Esophagus muscularis mucosa (tissue), 4 donors: ENCODE measurements at places on chromosomes 3 and 15. TPM values are rescaled to one million over a fixed set of nuclear protein-coding genes. Genes with fewer than 3 reads are reported as not detected.

The ARRDC4 gene
- total RNA-seq, result 115 TPM

The GUCA1C gene
- not detected for total RNA-seq

DNA sequence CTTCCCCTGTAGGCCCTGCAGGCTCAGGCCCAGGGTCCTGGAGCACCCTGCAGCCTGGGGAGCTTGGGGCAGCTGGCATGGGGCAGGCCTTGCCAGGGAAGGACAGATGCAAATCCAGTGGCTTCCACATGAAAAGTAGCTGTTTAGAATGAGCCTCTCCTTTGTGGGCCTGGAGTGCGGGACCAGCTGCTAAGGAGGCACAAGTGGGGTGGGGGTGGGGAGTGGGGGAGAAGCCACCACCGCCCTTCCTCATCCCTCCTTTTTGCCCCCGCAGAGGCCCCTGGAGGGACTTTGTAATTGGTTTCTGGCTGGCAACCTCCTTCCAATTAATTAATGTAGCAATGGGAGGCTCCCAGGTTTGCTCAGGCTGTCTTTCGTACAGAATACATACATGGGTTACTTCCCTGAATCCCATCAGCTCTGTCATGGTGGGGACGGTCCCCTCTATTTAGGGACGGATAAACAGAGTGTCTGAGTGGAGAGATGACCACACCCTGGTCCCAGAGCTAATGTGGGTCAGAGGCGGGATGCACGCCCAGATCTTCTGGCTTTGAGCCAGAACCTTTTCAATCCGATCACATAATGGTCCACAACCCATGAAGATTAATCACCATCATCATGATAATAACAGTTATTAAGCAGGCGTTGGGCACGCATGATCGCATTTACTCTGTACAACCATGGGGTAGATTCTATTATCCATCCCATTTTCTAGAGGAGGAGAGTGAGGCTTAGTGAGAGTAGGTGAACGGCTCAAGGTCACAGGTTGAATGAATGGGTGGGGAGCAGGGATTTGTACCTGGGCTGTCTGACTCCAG is 6.2 kb downstream of the CORO2B start:
- no peaks in the 10 kb centered on the region for H3K27me3 ChIP-seq
- peaks cover 24% of the 10 kb centered on the region for H3K4me1 ChIP-seq
- no peaks in the 10 kb centered on the region for H3K36me3 ChIP-seq
- H3K27ac ChIP-seq, result peak overlapping the region; percentile 45
- H3K4me3 ChIP-seq, result no peak overlapping the region

The TP63 gene
- 0.34 TPM for total RNA-seq

GRCh38 chr3:194423317-194423716 is 24.3 kb upstream of the GP5 start:
- peaks cover 16% of the 10 kb centered on the region for H3K4me1 ChIP-seq
- no peaks in the 10 kb centered on the region for H3K27me3 ChIP-seq
- H3K27ac ChIP-seq, result no peak overlapping the region
- H3K36me3 ChIP-seq, result peaks cover 60% of the 10 kb centered on the region
- no peak for DNase-seq

GRCh38 chr3:3178498-3179328 is 778 bp downstream of the CRBN start:
- H3K36me3 ChIP-seq, result peaks cover 7% of the 10 kb centered on the region
- H3K4me3 ChIP-seq, result peak overlapping the region; percentile 87
- H3K27ac ChIP-seq, result peak overlapping the region; percentile 82
- DNase-seq, result no peak
- H3K4me1 ChIP-seq, result peaks cover 33% of the 10 kb centered on the region

GRCh38 chr15:63157891-63158431 is 684 bp upstream of the RPS27L start:
- peak overlapping the region; percentile 68 for H3K4me3 ChIP-seq
- no peaks in the 10 kb centered on the region for H3K27me3 ChIP-seq
- H3K4me1 ChIP-seq, result peaks cover 18% of the 10 kb centered on the region

GRCh38 chr3:63405882-63406281 is 127.8 kb downstream of the SYNPR start:
- H3K27ac ChIP-seq, result no peak overlapping the region
- DNase-seq, result no peak
- no peaks in the 10 kb centered on the region for H3K4me1 ChIP-seq
- no peak overlapping the region for H3K4me3 ChIP-seq

- no peak overlapping the region for H3K4me3 ChIP-seq
- no peaks in the 10 kb centered on the region for H3K4me1 ChIP-seq
- no peak for DNase-seq
These were observed 14.5 kb downstream of the POU1F1 start for GRCh38 chr3:87261925-87262324.

The MCF2L2 gene
- total RNA-seq, result 1.0 TPM

DNA sequence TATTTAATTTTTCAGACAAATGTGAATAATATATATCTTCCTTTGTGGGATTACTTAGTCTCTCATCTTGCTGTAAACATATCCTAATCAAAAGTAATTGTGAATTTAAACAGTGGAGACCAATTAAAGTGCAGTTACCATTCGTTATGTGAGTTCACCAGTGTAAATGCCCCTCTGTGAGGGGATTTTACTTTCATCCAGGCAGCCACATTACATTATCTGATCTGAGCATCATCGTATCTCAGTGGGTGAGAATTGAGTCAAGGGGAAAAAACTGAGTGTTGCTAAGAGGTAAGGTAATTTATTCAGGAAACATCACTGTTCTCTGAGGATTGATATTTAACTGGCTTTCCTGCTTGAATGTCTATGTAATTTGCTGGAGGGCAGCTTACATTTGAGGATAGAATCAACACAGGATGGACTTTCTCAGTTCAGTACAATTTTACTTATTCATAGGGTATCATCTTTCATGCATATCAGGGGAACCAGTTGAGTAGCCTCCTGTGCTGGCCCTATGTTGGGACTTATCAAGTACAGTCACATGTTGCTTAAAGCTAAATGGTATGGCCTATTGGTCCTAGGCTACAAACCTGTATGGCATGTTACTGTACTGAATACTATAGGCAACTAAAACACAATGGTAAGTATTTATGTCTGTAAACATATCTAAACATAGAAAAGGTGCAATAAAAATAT is 219.7 kb downstream of the CD47 start:
- no peak overlapping the region for H3K4me3 ChIP-seq
- no peak for DNase-seq
- peaks cover 19% of the 10 kb centered on the region for H3K4me1 ChIP-seq

The ARL8B gene
- total RNA-seq, result 46.1 TPM
